GM12878 (cell line): ENCODE measurements at places on chromosomes 4 and X. TPM values are rescaled to one million over a fixed set of nuclear protein-coding genes. Genes with fewer than 3 reads are reported as not detected.

DNA sequence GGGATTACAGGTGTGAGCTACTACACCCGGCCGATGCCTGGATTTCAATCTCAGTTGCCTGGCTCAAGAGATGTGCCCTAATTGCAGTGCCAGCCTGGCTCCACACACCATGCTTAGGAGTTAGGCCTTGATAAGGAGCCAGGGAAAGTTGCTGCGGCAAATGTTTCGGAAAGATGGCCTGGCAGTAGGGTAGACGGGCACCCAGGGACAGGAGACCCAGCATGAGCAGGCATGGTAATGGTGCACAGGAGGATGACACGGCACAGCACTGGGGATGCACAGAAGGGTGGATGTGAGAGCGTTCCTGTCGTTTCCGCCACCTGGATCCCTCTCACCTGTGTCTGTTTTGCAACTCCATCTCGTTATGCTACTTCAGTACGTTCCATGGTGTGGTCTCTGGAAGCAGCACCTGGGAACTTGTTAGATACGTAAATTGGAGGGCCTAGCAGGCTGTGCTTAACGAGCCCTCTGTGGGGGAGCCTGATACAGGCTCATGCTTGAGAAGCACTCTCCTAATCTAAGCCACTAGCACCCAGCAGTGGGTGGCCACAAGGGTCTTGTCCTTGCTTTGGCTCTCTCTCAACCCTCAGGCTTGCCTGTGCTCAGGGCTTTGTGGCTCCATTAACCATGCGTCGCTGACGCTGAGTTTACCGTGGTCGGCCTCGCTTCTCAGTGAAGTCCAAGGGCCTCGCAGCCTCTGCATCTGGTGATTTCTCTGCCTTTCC, 20.3 kb downstream of the RNF4 start:
- DNase-seq = no peak

DNA sequence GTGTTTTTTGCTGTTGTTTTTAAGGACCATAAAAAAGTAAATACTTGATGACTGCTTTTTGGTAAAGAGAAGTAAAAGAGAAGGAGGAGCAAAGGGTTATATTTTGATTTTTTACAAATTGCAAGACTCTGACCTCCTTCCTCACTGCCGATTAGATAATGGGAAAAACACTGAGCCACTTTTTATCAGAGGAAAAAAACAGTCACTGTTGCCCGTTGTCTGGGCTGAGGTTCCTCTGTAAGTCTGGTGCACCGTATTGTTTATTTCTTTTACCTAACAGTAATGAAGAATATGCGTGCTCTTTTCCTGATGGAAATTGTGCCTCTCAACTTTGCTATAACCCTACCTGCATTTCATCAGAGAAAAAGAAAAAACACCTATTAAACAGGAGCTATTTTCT, 178.7 kb upstream of the EMCN start:
- DNase-seq = no peak

DNA sequence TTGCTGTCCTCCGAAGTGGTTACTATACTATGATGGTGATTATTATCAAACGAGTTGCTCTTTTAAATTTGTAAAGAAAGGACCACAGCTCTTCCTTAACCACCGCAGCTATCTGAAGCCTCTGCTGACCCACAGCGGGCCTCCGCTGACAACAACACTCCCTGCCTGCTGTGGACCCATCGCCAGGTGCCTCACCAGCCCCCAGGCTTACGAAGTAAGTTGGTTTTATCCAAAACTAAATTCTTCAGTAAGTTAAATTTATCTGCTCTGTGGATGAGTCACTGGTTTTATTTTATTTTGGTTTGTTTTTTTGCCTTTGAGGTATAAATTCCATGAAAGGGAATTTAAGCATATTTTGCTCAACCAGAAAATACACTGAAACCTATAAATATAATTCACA, 54.7 kb downstream of the SLC9A6 start:
- no peak for DNase-seq

DNA sequence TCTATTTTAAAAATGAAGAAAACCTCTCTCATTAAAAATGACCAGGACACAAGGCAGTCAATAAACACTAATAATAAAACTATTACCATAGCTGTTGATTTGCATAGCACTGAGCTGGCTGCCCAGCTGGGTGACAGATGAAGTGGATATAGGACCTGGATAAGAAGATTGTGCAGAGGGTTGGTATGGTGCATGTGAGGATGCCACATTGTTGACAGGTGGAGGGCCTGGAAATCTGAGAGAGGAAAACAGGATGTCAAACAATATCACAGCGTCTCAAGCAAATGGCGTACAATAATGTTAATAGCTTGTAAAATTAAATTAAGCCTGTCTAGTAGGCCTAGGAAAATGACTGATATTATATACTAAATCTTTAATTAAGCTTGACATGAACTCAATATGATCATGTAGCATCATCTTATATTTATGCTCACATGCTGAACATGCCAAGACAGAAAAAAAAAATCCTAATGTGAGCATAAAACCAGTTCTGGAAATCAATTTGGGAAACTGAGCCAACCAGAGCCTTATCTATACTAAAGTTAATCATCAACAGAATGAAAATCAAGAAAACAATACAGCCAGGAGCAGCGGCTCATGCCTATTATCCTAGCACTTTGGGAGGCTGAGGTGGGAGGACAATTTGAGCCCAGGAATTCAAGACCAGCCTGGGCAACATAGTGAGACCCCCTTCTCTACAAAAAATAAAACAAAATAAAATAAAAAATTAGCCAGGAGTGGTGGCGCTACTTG, 18.6 kb downstream of the SEC24D start:
- DNase-seq = no peak

DNA sequence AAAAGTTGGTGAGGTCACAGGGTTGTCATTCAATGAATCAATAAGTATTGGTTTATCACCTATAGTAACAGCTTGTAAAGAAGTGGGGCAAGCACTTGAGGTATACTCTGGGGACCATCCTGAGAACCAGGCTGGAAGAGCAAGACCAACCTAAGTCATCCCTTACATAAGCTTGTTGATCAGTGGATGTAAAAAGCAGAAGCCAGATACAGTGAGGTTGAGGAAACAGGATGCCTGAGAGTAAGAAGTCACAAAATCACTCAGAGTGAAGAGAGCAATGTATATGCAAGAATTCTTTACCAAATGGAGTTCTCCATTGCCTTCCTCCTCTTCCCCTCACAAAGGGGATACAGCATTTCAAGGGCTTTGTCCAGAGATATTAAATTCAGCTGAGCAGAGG, 76.3 kb upstream of the PACRGL start:
- DNase-seq = no peak

DNA sequence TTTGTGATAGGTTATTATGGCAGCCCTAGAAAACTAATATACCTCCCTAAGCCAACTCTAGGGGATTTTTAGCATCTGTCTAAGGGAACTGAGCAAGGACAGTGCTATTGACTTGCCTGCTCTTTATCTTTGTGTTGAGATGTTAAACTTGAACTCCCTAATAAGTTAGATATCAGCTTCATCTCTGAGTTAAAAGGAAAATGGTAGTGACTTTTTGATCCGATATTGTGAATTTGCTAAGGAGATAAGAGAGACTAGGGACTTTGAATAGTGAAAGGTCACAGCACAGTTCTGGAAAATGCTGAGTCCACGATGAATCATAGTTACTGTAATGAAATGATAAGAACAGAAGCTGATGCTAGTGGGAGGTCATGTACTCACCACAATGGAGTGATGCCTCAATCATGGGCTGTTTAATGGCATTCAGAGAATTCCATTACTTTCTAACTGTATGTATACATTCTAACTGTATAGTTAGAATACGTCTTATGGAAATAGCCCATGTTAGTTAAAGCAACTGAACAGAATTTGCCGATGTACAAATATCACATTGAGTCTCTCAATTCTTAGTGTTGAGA, 147.2 kb downstream of the GLRA3 start:
- no peak for DNase-seq

- no peak for DNase-seq
These were observed 740.7 kb downstream of the FAM133A start for GRCh38 chrX:94414746-94415145.

DNA sequence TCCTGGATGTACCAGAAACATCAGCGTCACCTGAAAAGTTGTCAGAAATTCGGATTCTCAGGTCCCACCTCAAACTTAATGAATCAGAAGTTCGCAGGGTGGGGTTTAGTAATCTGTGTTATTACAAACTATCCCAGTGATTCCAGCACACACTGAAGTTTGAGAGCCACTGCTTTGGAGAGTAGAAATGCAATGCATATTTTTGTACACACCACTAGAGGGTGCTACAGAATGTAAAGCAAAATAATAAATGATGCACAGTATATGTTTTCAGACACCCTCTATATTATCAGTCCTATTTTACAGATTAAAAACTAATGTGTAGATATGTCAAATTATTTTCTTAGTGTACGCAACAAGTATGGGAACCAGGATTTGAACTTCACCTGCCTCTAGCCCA, 2.4 kb upstream of the MORF4L2 start:
- DNase-seq = no peak

GRCh38 chr4:7422151-7422897, 12.4 kb downstream of the PSAPL1 start:
- no peak for DNase-seq

- no peak for DNase-seq
These were observed 73.1 kb downstream of the SPRY1 start for GRCh38 chr4:123469696-123470095.

TAF7L gene
- polyA plus RNA-seq = 0.05 TPM in 1 of 2 replicates, not detected in the other

SMIM31 gene
- polyA plus RNA-seq = not detected in 2 replicates

SLC49A3 gene
- polyA plus RNA-seq = 0.14 TPM in 1 of 2 replicates, not detected in the other
